ENCODE measurements at places on chromosomes 13 and 19. TPM values are rescaled to one million over a fixed set of nuclear protein-coding genes. Genes with fewer than 3 reads are reported as not detected.
A peak's percentile ranks its signal among the peaks of the same experiment; 100 is the strongest.

PSG6 gene
- polyA plus RNA-seq: not detected

SYT5 gene
- 0.19 TPM for polyA plus RNA-seq

LILRB5 gene
- 2.6 TPM for polyA plus RNA-seq

SCEL gene
- polyA plus RNA-seq: not detected

ARRDC5 gene
- not detected for polyA plus RNA-seq

KCNRG gene
- 1.4 TPM for polyA plus RNA-seq

ZNF709 gene
- polyA plus RNA-seq: 9.2 TPM

ZNF285 gene
- 12.5 TPM for polyA plus RNA-seq

- no peak for DNase-seq
These were observed 800 bp downstream of the RPL28 start for GRCh38 chr19:55386493-55386971.

GRCh38 chr19:19531951-19532805, 3.5 kb downstream of the YJEFN3 start:
- DNase-seq: peak; percentile 74

DNA sequence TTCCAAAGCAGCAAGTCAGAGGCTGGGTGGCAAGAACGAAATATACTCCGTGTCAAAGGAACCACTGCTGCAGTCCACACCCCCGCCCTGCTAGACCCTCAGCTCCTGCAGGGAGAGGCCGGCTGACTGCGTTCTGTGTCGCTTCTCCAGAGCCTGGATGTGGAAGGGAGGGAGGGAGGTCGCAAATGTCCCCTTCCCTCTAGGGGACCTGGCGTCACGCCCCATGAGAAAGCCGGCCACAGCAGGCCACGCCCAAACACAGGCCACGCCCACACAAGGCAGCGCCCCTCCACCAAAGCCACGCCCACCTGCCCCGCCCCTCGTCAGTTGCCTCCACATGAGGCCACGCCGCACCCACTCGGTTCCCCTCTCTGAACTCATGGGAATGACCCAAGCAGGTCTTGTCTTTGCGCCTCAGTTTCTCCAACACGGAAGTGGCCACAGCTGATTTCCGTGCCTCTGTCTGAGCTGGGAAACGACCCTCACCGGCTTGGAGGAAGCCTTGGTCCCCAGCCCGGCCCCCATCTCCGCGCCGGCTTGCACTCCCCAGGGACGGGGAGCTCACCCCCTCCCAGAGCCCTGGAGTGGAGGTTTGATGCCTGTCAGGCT, 38.4 kb upstream of the TCF3 start:
- DNase-seq: no peak

DNA sequence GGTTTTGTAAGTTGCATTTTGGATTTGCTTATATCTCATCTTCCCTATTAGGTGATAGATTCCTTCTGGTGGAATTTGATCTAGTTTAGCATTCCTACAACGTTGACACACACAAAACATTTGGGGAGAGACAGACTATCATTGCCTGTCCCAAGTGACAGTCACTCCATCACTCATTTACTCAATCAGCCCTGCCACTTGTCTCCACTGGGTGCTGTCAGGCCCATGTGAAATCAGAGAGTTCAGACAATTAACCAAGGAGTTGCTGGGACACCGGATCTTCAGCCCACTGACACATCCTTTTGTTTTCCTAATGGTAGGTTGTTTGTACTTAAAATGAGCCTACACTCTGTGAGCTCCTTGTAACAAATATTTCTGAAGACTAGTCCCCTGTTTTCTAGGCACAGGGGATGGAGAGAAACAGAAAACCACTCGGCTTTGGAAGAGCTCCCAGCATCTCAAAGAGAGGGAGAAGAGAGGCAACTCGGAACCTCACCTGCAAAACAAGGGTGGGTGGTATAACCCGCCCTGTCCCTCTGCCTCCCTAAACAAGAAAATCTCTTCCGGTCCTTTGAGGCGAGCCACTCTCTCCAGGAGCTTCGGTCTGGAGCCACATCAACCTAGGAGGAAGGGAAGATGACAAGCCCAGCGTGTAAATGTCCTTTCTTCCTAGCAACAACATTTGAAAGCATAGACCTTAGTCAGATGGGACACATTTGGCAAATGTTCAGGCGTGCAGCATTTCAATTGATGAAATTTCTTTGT, 440.9 kb upstream of the KLF12 start:
- peak; percentile 5 for DNase-seq

DNA sequence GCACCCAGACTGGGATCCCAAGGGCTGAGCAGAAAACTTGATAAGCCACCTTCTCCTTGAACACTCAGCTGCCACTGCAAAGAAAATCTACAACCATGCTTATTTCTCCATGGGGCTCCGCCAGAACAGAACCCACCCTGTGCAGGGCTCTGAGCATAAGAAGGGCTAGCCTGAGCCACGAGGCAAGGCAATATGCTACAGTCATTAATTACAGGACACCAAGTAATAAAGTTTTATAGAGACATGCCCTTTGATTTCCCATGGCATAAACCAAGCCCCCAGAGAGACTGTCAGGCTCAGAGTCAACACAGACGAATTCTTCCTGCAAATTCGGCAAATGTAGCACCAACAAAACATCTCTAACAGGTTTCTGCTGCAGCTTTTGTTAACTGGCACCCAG, 5.7 kb downstream of the PEPD start:
- DNase-seq: no peak

GRCh38 chr19:5897189-5897969, 6.2 kb downstream of the NDUFA11 start:
- no peak for DNase-seq

GRCh38 chr13:113378825-113379224, 14.9 kb upstream of the GRTP1 start:
- DNase-seq: no peak

DNA sequence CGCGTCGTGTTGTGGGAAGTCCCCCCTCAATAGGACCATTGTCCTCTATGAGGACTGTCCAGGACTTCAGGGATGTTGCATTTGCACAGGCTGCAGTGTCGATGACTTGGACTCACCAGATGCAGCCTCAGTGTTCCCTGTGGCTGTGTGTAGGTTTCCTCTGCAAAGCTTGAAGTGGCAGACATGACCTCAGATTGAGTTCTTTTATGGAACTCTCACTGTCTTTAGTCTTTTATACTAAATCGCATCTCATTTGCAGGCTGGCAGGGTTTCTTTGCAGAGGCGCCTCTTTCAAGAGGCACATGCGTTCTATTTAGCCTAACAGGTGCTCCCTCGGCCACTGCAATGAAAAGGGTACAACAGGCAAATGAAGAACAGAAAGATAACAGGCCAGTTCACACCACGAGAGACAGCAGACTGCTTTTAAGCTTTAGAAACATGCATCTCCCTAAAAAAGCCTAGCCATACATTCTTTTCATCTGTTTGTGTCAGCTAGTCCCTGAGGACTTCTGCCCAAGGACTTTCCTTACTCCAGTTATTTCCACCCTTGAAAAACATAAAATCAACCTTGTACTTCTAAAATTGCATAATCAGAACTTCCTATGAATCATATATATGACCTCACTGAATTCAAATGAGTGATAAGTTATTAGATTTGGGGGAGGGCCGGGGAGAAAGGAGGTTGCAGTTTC, 118.4 kb downstream of the RAB20 start:
- DNase-seq: no peak

- no peak for DNase-seq
These were observed 59.5 kb downstream of the IER2 start for GRCh38 chr19:13209484-13210338.

GRCh38 chr13:80888390-80888789, 547.5 kb upstream of the SPRY2 start:
- DNase-seq: no peak

DNA sequence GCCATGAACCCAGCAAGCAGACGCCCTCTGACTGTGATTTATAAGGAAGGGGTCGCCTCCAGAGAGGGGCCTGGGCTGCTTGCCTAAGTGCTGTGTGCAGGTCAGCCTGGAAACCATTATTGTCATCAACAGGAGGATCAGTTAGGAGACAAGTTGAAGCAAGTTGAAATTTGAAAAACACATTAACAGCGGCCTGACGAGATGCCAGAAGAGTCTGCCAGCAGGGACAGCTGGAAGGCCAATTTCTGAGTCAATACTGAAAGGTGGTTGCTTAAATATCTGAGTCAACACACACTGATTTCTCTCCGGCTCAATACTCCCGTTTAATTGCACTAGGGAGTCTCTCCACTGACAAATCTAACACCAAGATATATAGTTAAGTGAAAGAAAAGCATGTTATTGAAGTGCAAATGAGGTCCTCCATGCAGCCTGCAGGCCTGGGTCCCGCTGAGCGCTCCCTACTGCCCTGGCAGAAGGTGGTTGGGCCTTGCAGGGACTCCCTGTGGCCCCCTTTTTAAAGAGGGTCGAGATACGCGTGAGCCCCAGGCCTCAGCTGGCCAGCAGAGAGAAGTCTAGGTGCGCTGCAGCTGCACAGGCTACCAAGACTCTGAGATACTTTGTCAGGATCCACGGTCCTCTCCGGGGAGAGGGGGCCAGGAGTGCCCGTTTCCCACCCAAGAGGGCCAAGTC, 91.1 kb downstream of the RNASEH2B start:
- no peak for DNase-seq

DNA sequence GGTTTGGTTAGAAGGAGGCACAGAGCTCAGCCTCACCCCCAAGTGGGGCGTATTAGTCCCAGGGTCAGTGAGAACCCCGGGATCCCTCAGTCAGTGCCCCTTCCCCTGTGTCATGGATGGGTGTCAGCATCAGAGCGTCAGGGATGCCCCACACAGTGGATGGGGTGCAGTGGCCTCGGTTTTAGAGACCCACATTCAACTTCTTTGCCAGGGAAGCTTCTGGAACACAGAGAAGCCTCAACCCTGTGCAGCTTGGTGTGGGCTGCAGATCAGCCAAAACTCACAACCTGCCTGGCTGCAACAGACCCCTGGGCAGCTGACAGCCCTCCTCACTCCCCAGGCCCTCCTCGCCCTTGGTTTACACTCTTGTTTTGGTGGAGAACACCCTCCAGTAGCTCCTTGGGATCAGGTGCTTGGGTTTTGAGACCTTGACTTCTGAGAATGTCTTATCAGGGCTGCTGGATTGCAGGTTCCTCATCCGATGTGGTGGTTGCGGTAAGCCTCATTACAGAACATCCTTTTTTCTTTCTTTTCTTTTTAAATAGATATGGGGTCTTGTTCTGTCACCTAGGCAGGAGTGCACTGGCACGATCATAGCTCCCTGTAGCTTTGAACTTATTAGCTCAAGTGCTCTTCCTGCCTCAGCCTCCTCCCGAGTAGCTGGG, 11.0 kb downstream of the ZNF333 start:
- DNase-seq: no peak

GRCh38 chr13:114130837-114131582, 1.4 kb downstream of the RASA3 start:
- no peak for DNase-seq
